ENCODE measurements at places on chromosomes 12 and 14.

DNA sequence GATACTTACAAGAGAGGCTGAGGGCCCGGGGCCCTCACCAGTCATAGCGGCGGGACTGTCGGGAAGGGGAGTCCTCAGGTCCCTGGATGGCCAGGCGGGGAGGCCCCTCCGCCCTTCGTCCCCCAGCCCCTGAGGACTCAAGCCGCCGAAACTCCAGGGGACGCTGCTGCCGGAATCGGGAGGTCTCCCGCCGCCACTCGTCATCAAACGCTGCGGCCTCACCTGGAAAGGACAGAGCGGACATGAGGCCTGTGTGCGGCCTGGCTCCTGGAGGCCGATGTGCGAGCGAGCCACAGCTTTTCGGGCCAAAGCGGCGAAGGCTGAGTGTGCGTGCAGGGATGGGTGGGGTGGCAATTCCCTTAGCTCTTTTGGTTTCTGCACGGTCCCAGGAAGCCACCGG is 4.2 kb downstream of the MLF2 start:
- DNase-seq, result no peak

- DNase-seq, result no peak
Measured at GRCh38 chr12:96225994-96226399, 31.8 kb downstream of the ELK3 start.

DNA sequence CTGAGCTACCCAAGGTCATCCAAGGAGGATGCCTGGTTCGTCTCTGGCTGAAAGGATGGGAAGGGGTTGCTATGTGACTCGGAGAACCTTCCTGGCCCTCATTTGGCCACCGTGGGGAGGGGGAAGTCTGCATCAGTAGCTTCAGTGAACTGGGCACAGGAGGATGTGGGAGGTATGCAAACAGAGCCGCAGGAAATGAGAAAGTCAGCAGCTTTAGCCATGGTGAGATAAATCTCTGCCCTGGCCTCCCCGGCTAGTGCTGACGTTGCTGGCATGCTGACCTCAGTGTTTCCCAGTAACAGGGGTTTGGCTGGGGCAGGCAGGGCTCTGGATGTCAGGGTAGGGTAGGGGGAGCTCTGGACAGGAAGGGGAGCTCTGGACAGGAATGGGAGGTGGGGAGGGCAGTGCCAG is 2.3 kb upstream of the CEBPE start:
- no peak for DNase-seq

GRCh38 chr12:105704787-105705186 is 374.3 kb downstream of the C12orf75 start:
- no peak for DNase-seq

DNA sequence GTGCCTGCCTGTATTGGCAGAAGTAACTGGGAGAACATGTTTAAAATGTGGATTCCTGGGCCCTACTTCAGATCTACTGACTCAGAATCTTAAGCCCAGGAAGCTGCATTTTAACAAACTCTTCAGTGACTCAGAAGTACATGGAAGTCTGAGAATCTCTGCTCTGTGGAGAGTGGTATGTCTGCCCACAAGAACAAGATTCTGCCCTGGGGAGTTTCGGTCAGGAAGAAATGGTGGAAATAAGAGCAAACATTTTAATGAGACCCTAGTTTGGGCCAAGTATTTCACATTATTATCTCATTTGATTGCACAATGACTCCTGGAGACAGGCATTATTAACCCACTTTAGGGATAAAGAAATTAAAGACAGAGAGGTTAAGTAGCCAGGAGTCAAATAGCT is 8.2 kb downstream of the ALDH1L2 start:
- no peak for DNase-seq

GRCh38 chr12:6335451-6336078 is 6.3 kb downstream of the TNFRSF1A start:
- peak; percentile 61 for DNase-seq

DNA sequence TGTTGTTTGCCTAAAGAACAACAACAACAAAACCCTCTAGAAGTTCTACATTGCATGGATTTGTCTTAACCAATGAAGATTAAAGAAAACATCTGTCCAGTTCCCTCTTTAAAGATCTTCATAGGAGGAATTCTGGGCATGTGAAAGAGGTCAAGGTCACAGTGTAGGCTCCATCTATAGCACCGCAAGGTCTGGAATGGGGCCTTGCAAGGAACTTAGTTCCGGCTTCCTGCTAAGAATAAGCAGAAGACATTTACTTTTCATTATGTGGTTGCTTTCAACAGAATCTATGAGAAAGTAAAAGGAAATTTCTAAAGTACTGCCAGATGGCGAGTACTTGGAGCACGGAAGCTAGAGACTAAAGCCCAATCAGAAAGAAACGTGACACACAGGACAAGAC is 57.2 kb upstream of the GNPNAT1 start:
- no peak for DNase-seq

DNA sequence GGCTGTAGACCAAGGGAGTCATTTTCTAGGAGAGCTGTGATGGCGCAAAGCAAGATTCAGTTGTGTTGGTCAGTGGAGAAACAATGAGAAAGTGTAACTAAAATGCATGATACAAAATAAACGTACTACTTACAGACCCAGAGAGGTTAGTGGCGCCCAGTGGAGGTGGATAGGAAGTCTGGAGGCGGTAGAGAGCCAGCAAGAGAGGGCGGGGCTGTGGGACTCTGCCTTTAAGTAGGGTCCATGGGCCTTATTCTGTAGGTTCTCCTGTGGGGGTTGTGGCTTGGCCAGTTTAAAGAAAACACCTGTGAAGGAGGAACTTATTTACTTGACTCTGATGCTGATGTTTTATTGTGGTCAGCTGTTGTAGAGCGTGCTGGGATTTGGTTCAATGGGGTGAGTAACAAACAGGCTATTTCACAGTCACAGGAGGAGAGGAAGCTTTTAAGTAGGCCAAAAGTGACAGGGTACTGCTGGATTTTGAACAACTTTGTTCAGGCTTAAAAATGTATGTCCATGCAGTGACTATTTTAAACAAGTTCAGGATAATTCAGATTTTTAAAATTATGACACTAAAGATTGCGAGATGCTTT is 1097.7 kb downstream of the TMTC2 start:
- no peak for DNase-seq

DNA sequence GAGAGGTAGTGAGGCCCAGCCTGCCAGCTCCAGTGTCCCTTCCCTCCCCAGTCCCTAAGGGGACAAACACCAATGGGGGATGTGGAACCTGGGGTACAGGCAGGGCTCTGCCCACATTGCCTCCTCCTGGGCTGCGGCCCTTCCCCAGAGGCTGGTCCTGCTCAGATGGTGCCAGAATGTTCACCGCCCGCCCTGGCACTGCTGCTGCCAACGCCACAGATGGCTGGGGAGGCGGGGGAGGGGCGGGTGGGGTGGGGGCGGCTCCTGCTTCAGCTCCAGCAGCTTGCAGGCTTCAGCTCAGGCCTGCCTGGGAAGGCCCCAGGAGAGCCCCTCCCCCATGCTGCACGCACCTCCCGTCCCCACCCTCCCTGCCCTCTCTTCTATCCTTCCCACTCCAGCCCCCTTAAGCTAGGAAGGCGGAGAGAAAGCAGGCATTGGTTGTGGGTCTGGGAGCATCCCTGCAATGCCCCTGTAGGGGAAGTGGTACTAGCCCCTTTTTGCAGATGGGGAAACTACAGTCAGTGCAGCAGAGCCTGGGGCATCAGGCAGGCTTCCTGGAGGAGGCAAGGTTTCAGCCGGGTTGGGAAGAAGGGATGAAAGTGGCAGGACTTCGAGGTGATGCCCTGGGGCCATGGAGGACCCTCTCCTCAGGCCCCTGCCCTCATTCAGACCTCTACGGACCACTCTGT is 2.0 kb upstream of the BEGAIN start:
- DNase-seq, result no peak

DNA sequence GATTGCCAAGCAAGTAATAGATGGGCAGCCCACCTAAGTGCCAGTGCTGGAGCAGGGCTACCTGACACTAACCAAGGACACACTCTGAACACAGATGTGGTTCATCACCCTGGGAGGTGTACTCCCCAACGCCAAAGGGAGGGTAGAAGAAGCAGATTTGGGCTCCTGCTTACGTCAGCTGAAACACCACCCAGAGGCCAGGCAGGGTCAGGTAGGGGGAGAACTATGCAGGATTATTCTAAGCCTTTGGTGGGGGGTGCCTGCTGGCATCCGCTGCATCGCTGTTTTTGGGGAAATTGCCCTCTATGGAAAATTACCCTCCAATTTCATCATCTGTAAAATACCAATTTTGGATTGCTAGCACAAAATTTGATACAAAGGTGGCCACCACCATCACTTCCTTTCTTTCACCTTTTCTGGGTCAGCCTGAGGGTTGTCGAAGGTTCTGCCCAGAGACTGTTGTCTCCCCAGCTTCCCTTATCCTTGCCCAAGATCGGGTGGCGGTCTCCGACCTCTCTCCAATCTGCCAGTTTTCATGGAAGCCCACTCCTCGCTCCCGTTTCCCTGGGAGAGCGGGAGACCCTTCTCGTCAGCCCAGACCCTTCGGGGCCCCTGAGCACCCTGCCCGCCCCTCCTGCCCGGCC is 535 bp downstream of the BIN2 start:
- peak; percentile 20 for DNase-seq

DNA sequence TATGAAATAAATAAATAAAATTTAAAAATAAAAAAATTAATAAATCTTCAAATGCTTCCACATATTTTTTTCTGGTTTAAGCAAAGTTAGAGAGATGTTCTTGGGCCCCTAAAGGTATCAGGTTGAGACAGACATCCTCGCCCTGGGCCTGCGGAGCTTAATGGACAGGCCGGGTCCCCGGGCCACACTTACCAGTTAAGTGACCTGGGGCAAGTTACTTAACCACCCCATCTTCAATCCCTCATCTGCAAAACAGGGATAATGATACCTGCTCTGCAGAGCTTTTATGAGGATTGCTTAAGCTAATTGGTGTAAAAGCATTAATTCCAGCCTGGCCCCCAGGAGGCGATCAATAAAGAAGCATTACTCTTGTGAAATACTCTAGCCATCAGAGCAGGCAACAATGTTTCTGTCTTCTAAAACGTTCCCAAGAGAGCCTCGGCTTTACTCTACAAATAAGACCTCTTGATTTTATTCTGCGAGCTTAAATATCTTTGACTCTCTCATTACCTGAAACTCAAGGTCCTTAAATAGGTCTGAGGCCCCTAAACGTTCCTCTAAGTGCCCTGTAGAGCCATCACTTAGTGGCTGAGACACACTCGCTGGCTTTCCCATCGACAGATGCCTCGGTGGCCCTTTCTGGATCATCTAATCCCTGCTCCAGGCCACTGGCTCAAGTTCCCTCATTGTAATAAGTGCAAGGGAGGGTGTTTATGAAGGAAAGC is 81.1 kb upstream of the DIO3 start:
- DNase-seq, result no peak

- no peak for DNase-seq
Measured at GRCh38 chr12:52924764-52925716, 20.2 kb upstream of the KRT8 start.

- DNase-seq, result peak; percentile 32
Measured at GRCh38 chr14:103871596-103872480, 24.5 kb upstream of the PPP1R13B start.

DNA sequence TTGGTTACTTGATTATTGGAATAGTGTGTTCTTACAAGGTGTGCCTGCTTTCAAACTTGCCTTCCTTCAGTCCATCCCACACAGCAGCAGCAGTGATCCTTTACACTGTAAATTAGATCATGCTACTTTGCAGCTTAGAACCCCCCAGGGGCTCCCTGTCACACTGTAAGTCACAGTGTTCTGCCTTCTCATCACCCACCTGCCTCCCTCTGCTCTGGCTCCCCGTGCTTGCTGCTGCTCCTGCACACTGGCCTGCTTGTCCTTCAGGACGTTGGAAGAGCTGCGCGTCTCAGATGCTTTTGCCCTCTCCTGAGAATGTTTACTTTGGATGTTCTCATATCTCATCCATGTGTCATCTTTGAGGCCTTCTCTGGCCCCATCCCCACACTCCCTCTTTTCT is 27.3 kb downstream of the ZC3H14 start:
- no peak for DNase-seq

GRCh38 chr12:16349131-16349460 is 1.7 kb downstream of the MGST1 start:
- DNase-seq, result no peak

DNA sequence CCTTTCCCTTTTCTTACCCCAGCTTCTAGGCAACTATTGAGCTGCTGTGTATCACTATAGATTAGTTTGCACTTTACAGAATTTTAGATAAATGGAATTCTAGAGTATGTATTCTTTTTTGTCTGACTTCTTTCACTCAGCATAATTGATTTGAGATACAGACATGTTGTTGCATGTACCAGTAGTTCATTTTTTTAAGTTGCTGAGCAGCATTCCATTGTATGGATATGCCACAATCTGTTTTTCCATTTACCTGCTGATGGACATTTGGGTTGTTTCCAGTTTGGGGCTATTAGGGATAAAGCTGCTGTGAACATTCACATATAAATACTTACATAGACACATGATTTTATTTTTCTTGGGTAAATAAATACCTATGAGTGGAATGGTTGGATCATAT is 135.7 kb downstream of the IGF1 start:
- no peak for DNase-seq

DNA sequence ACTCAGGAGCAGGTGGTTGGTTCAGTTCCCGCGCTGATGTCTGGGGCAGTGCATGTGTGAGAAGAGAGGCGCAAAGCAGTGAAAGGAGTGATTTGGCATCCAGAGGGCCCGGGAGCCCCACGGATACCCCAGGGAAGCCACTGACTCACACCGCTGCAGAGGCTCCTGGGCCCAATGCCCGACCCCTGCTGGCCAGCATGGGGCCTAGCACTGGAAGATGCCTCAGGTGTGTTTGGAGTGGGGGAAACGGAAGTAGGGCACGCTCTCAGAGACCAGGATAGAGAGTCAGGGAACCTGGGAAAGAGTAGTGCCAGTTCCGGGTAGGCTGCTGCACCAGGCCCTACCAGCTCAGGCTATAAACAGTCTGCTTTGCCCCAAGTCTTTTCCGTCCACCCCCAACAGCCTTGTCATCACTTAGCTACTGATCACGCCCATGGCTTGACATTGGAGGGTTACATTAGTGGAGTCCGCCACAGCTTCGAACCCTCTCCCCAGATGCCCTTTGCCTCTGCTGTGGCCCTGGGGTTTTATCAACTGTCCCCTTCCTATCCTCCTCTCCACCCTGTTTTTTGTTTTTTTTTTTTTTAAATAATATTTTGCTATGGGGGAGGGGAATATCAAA is 9.5 kb upstream of the CSAD start:
- no peak for DNase-seq

GRCh38 chr14:50823762-50824636 is 7.0 kb downstream of the NIN start:
- DNase-seq, result no peak

GRCh38 chr14:80133457-80133856 is 77.8 kb downstream of the DIO2 start:
- no peak for DNase-seq

GRCh38 chr12:1605129-1606020 is 11.0 kb upstream of the FBXL14 start:
- DNase-seq, result peak; percentile 21

GRCh38 chr14:94728950-94729349 is 41.0 kb downstream of the GSC start:
- DNase-seq, result no peak
